ENCODE measurements at places on chromosomes 1 and 21. TPM values are rescaled to one million over a fixed set of nuclear protein-coding genes. Genes with fewer than 3 reads are reported as not detected.

GRCh38 chr1:71339238-71339637, 258.4 kb upstream of the ZRANB2 start:
- no peak for DNase-seq

DNA sequence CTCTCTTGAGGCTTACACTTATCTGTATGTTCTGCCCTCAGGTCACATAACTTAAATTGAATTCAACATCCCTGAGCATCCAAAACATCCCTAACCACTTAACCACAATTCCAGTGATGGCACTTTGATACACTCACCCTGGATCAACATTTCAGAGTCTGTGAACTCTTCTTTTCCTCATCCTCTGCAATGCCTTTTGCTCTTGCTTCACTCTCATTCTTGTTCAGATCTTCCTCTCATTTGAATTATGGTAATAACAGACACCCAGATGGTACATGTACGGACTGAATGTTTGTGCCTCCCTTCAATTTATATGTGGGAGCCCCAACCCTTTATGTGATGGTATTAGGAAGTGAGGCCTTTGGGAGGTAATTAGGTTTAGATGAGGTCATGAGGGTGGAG, 33.4 kb downstream of the PTGER3 start:
- DNase-seq = no peak

DNA sequence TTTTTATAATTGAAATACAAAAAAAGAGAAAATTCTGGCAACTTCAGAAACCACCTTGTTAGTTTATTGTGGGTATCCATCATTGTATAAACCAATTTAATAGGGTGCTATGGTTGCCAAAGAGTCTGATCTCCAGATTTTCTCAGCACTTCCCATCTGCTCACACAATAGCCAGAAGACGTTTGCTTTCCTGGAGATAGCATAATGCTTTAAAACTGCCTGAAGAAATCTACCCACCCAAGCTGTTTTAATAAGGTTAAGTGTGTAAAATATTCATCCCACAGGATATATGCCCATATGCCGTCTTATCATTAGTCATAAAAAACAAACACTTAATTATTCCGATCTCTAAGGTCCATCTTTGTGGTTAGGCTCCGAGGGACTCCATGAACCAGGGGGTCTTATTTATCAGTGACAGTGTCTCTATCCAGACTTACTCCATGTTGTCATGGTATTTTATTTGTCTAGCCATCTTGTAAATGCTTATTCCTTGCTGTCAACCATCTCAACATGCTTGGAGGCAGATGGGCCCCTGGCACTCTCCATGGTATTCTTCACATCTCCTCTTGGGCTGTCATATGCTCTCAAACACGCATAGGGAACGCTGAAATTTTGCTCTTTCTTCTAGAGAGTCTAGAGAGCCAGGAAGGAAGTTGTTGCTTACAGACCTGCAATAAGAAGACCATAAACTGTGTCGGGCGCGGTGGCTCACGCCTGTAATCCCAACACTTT, 58.5 kb downstream of the MAP10 start:
- DNase-seq = no peak

DNA sequence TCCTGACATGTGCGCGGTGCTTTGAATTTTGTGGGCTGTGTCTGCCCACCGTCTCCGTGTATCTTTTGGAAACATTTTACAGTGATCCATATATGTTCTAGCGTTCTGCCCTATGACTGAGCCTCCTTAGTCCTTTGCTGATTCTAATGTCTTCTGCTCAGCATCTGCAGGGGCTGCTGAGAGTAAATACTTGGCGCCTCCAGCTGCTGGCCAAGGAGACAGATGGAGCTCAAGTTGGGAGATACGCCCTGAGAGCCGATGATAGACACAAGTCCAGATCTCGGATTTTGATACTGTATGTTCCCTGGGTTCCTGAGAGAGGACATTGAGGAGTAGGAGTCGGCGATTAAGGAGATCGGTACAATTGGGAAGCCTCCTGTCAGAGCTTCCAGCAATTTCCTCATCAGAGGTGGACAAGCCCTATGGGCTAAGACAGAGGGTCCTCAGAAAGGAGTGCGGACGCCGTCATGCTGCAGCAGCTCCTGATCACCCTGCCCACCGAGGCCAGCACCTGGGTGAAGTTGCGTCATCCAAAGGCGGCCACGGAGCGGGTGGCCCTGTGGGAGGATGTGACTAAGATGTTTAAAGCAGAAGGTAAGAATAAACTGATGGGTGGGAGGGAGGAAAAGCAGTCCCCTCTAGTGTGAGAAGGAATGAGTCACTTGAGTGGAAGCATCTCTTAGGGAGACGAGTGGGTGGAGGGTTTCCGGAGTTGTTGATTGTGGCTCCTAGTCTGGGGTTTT, 390 bp downstream of the ZFP69B start:
- DNase-seq = peak; percentile 84

DNA sequence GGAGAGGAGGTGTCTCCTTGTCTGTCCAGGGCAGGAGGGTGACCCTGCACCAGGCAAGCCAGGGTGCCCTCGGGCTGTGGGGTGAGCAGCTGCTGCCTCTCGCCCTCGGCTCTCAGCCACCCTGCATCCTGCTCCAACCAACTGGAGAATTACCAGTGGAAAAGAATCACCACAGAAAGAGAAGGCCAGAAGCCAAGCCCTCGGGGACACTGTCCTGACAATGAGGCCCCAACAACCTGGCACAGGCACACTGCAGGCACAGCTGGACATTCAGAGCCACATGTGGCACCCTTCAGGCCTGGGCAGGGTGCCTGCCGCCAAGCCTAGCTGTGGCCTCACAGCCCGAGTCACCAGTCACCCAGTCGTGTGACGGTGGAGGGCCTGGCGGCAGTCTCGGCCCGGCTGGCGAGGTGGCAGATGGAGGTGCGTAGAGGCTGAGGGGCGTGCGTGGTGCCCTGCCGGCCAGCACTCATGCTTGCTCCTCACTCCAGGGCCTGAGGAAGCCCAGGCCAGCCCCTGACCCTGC, 12.0 kb downstream of the MEGF6 start:
- no peak for DNase-seq

DNA sequence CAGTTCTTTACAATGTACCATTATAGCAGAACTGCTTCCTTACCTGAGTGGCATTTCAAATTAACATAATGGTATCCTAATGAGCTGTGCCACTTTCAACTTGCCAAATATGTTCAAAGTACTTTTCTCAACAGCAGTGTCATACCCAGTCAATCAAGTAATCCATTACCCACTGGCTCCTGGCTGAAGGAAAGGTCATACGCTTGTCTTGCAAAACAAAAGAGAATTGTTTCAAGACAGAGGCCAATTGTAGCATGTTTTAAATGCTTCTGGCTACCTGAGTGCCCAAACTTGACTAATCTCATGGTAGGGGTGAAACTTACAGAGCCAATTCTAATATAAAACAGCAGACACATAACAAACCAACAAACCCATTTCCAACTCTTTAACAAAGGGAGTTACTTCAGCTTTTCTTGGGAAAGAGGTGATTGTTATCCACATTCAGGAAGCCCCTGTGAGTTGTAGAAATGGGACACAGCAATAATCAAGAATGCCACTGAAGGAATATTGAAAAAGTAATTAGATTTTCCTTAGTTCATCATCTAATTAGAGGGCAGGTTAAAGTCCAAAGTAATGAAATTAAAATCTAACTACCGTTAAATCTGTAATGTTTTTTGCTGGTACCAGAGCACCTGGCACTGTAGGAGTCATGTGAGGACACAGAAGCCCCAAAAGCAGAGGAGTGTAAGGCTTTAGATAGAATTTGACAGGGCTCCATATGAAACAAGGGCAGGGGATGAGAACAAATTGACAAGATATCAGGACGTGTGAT, 241.9 kb downstream of the RWDD3 start:
- DNase-seq = no peak

GRCh38 chr1:228494970-228495853, 8.0 kb downstream of the RNF187 start:
- DNase-seq = no peak

- peak; percentile 7 for DNase-seq
Observed at GRCh38 chr1:152517237-152517811, 3.0 kb downstream of the CRCT1 start.

GRCh38 chr21:41250519-41250918, 66.1 kb upstream of the FAM3B start:
- peak; percentile 57 for DNase-seq

DNA sequence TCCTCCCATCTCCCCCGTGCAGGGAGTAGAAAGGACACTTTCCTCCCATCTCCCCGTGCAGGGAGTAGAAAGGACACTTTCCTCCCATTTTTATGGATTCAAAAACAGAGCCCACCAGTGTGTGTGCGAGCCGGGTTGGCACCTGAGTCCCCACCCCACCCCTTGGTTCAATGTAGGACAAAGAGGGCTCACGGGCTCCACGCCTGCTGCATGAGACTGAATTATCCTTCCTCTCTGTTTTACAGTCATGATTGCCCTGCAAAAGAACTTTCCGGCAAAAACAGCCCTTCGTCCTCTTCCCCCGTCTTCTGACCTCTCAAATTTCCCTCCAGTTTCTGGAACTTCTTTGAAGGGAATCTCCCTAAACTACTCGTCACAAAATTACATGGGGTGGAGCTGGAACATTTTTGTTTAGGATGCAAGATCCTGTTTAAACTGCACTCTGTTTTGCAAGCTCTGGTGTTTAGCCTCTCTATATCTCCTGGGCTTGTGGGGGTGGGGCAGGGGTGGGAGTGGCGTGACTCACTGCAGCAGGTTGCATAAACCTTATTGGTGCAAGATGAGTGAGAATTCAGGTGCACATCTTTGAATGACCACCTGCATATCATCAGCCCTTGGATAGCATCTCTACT, 99.8 kb downstream of the PSMG1 start:
- peak; percentile 38 for DNase-seq

DNA sequence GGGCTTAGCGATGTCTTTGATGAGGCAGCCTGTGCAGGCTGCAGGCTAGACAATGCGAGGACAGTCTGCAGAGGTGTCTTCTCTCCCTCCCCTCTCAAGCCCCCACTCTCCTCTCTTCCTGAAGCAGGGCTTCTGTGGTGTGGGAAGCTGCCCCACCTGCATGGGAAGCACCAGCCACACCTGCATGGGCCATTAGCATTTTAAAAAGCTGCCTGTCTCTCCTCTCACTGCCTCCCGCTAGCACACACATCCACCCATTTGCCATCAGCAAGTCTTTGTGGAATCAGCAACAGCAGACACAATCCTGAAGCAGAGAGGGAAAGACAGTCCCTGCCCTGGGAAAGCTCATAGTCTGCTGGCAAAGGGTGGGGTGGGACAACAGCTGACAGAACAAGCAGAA, 53.1 kb downstream of the NAV1 start:
- no peak for DNase-seq

KLF17 gene
- not detected for total RNA-seq

Measured in renal cortical epithelial cell (primary cell).